ENCODE measurements at places on chromosomes 5 and 9.

GRCh38 chr5:75142566-75143136 is 90.3 kb upstream of the GCNT4 start:
- DNase-seq = no peak

DNA sequence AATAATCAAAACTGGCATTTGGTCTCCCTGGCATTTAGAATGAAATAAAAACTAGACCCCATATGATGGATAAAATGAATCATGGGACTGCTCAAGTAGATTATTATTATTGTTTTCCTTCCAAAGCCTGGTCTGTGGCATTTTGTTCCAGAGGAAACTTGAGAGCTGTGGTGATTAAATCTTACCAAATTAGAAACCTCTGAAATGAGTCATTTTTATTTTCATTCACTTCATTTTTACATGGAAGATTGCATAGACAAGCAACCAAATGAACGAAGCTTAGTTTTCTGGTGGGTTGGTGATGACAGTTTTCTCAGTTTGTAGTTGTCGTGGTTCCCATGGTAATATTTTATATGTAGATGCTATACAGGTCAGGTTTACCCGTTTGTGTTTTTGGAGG is 23.4 kb downstream of the PAM start:
- DNase-seq = no peak

DNA sequence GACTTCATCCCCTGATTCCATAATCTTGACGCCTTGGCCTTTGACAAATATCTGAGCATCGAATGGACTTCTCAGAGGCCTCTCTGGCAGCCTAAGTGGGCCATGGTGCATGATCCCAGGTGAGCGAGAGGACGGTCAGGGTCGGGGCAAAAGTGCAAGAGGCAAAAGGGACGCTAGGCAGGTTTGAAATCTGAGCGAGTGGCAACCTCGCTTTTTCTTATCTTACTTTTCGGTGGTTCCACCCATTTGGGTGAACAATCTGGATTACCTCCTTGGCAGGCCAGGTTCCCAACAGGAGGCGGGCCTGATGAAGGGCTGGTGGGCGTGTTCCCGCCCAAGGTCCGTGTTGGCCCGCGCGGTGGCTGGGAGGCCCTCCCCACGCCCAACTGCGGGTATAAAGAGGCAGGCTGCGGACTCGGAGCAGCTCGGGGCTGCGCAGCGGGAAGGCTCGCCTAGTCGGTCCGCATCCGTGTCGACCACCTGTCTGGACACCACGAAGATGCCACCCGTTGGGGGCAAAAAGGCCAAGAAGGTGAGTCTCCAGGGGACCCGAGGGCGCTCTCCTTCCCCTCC is at the start of gene BHMT:
Gene BHMT, plus strand, starts transcription at position 423 of the 573 bp plus-strand sequence. Its CDS starts 77 bp downstream, at position 500.
- no peak for DNase-seq

DNA sequence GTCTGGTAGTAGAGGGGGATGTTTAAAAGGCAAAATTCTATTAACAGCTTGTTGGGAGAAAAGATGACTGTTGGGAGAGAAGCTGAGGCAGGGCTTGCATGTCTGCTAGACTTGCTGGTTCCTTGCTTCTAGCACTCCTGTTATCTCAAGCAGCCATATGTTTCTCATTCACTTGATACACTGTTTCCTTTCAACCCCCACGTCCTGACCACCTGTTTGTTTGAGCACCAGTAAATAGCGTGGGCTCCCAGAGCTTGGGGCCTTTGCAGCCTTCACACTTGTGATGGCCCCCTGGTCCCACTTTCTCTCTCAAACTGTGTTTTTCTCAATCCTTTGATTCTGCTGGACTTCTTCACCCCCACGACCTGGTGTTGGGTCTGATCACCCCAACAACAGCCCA is 111.7 kb upstream of the TMEM161B start:
- no peak for DNase-seq

All from GDM1 (cell line).